ENCODE measurements at places on chromosomes 6 and 20. TPM values are rescaled to one million over a fixed set of nuclear protein-coding genes. Genes with fewer than 3 reads are reported as not detected.

- no peak for DNase-seq
- H3K4me3 ChIP-seq: no peak overlapping the region
- H3K27me3 ChIP-seq: no peaks in the 10 kb centered on the region
- no peak overlapping the region for H3K27ac ChIP-seq
- H3K36me3 ChIP-seq: no peaks in the 10 kb centered on the region
These were observed 4.9 kb downstream of the SDCBP2 start for GRCh38 chr20:1323830-1324597.

GRCh38 chr6:156583083-156583482 lies 194.1 kb upstream of the ARID1B start:
- no peaks in the 10 kb centered on the region for H3K27me3 ChIP-seq
- no peaks in the 10 kb centered on the region for H3K4me1 ChIP-seq
- DNase-seq: no peak
- no peaks in the 10 kb centered on the region for H3K36me3 ChIP-seq
- no peak overlapping the region for H3K27ac ChIP-seq

DNA sequence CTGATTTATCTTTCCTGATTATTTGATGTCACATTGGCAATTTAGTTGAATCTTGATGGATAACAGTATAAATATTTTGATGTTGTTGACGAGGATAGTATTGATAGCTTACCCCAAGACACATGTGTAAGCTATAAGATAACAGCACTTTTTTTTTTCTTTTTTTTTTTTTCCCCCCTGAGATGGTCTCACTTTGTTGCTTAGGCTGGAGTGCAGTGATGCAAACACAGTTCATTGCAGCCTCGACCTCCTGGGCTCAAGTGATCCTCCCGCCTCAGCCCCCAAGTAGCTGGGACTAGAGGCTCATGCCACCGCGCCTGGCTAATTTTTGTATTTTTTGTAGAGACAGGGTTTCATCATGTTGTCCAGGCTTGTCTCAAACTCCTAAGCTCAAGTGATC lies 21.8 kb downstream of the MYO6 start:
- no peaks in the 10 kb centered on the region for H3K27me3 ChIP-seq
- no peaks in the 10 kb centered on the region for H3K4me1 ChIP-seq
- DNase-seq: no peak
- H3K4me3 ChIP-seq: no peak overlapping the region
- H3K27ac ChIP-seq: no peak overlapping the region

- DNase-seq: no peak
- peaks cover 4% of the 10 kb centered on the region for H3K36me3 ChIP-seq
- H3K27me3 ChIP-seq: peaks cover 1% of the 10 kb centered on the region
- no peak overlapping the region for H3K4me3 ChIP-seq
- H3K4me1 ChIP-seq: peaks cover 15% of the 10 kb centered on the region
- H3K27ac ChIP-seq: no peak overlapping the region
These were observed 3.1 kb downstream of the COL11A2 start for GRCh38 chr6:33189164-33189563.

DNA sequence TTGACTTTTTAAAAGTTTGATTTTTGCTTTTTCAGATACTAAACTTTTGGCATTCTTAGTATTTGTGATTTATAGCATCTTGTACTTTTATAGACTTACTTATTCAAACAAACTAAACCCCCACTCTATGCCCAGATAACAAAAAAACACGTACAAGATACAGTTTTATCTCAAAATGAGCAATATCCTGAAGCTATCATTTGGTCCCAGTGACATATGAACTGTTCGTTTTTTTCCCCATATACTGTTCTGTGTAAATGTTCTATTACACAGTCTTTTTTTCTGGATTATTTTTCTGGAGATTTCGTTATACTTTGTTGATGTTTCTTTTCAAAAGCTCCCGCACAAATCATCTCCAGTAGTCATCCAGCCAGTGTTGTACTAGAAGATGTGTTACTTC lies 27.3 kb upstream of the SERINC3 start:
- no peaks in the 10 kb centered on the region for H3K4me1 ChIP-seq
- peaks cover 4% of the 10 kb centered on the region for H3K27me3 ChIP-seq
- H3K4me3 ChIP-seq: no peak overlapping the region
- no peaks in the 10 kb centered on the region for H3K36me3 ChIP-seq
- DNase-seq: no peak
- H3K27ac ChIP-seq: no peak overlapping the region

DNA sequence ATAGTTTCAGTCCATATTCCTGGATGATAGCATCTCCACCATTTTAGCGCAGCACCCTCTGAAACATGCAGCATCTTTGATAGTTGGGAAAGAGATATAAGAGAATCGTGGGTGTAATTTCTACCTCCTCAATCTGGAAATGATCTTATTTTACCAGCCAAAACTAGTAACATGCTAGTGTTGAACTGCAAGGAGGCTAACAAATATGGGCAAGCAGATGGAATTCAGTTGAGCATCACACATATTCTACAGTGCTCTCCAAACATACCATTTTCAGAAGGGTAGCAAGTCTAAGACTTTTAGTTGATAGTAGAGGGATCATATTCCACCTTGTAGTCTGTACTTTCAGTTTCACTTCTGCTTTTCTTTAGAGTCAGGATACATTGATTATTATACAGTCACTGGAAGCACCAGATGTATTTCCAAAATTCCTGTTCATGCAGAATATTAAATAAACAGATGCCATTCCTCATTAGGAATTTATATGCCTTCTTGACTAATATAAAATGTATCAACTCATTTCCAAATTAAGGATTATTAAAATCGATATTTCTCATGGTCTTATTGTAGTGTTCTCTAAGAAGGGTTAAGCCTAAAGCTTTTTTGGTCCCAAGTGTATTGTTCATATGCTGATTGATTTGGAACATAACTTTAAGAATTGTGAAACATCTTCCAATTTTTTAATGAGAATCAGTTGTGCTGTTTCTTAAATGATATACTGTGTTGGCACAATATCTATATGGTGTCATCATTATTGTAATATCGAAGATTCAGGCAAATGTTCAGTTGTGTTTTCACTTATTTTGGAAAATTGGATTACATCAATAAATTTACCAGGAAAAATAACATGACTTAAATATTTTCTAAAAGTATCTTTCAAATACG lies 362.0 kb downstream of the CENPW start:
- no peak overlapping the region for H3K4me3 ChIP-seq
- DNase-seq: no peak
- H3K27ac ChIP-seq: no peak overlapping the region
- H3K36me3 ChIP-seq: no peaks in the 10 kb centered on the region
- H3K4me1 ChIP-seq: no peaks in the 10 kb centered on the region
- H3K27me3 ChIP-seq: no peaks in the 10 kb centered on the region

GRCh38 chr6:3737831-3738210 lies 13.7 kb downstream of the PXDC1 start:
- peaks cover 2% of the 10 kb centered on the region for H3K27me3 ChIP-seq
- no peak overlapping the region for H3K4me3 ChIP-seq
- DNase-seq: no peak
- no peak overlapping the region for H3K27ac ChIP-seq
- H3K4me1 ChIP-seq: peaks cover 8% of the 10 kb centered on the region
- no peaks in the 10 kb centered on the region for H3K36me3 ChIP-seq

DNA sequence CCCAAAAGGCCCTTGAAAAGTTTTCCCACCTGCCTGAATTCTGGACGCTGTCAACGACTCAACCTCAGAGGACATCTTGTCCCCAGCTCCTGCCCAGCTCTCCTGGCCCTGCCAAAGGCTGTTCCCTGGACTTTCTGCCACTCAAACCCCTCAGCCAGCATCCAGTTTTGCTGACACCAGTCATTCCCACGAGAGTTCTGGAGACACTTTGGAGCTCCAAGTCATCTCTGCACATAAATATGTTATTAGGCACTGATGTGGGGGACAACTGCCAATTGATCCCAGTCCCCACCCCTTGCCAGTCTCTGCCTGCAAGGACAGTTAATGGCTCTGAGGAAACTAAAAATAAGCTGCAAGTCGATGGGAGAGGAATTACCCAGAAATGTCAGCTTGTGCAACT lies 38.9 kb upstream of the KCNB1 start:
- peaks cover 9% of the 10 kb centered on the region for H3K36me3 ChIP-seq
- no peak overlapping the region for H3K27ac ChIP-seq
- H3K27me3 ChIP-seq: peaks cover 11% of the 10 kb centered on the region

DNA sequence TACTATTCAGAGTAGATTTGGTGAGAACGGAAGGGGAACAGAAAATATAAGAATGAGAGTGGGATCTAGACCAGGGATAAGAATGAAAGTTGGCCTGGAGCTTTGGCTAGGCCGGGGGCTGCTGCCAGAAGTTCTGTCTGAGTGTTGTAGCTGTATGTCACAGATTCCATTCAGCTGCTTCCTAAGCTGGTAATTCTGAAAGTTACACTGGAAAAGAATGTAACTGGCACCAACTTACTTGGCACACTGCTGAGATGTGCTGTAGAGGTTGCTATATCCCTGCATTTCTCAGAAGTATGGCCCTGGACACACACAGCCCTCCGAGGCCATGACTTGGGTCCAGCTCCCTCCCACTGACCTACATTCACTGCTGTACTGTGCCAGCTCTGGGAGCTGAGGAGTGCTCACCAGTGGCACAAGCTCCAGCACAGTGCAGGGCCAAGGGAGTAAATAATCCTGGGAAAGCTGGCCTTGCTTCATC lies 25.8 kb upstream of the TMEM217 start:
- H3K4me3 ChIP-seq: no peak overlapping the region
- peaks cover 21% of the 10 kb centered on the region for H3K36me3 ChIP-seq
- H3K27me3 ChIP-seq: no peaks in the 10 kb centered on the region
- no peak for DNase-seq
- peaks cover 4% of the 10 kb centered on the region for H3K4me1 ChIP-seq
- H3K27ac ChIP-seq: no peak overlapping the region

- no peaks in the 10 kb centered on the region for H3K27me3 ChIP-seq
- H3K27ac ChIP-seq: no peak overlapping the region
- H3K4me1 ChIP-seq: no peaks in the 10 kb centered on the region
- no peak overlapping the region for H3K4me3 ChIP-seq
These were observed 5.3 kb upstream of the IP6K3 start for GRCh38 chr6:33751771-33752645.

GRCh38 chr6:142842418-142843261 lies 102.3 kb downstream of the HIVEP2 start:
- H3K4me1 ChIP-seq: peaks cover 50% of the 10 kb centered on the region
- peak; percentile 28 for DNase-seq
- H3K27ac ChIP-seq: peak overlapping the region; percentile 90
- no peaks in the 10 kb centered on the region for H3K36me3 ChIP-seq
- no peaks in the 10 kb centered on the region for H3K27me3 ChIP-seq

DNA sequence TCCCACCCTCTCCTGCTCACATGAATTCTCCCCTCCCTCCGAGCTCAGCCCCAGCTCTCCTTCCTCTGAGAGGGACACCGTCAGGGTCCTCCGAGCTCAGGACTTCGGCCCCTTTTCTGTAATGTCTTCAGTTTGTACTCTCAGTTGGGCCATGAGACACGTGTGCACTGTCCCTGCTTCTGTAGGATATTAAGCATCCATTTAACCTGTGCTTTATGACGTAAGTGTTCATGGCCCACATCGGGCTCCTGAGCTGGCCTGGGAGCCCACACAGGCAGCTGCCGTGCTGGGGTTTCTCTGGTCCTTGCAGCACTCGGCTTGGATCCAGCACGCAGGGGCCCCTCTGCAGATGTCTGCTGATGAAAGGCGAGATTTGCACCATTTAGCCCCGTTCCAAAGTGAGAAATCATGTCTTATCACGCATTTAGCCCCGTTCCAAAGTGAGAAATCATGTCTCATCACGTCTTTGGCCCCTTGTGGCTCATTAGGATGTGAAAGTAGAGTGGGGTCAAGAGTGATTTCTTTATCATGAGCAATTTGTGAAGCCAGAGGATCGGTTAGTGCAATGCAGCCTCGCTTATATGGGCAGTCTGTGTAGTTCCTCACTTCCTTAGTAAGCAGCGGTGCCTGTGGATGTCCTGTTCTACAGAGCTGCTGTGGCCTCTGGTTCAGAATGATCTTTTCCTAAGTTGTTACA lies 25.3 kb downstream of the DUSP22 start:
- peaks cover 37% of the 10 kb centered on the region for H3K4me1 ChIP-seq
- DNase-seq: no peak
- no peaks in the 10 kb centered on the region for H3K36me3 ChIP-seq
- peak overlapping the region; percentile 65 for H3K27ac ChIP-seq

DNA sequence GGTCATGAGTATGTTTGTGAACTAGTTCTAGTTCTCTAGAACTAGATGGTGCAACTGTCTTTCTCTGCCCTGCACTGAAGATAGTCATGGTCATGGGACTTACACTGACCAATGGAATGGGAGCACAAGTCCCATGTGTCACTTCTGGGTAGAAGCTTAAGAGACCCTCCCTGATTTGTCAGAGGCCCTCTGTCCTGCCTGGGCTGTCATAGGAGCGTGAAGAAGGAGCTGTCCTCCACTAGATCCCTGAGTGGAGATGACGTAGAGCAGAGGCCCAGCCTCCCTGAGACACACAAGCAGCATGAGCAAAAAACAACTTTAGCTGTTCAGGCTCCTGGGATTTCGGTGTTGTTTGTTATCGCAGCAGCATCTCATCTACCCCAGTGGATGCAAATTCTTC lies 514.5 kb downstream of the PREX1 start:
- H3K4me1 ChIP-seq: no peaks in the 10 kb centered on the region
- no peak overlapping the region for H3K4me3 ChIP-seq
- no peak for DNase-seq

DNA sequence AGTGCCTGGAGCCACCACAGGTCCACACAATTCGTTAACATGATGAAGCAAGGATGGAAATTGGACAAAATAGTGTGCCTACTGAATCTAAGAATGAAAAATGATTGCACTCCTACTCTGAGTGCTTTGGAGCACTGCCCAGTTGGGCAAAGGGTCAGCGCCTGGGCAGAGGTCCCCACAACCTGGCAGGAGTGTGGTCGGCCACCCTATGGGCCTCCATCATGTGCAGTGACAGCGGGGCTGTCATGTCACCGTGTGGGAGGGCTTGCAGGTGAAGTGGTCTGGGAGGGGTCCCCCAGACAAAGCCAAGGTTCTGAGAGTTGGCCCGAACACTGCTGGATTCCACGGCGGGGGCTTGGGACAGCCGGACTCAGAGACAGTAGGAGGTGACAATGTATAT lies 36.2 kb upstream of the CD93 start:
- no peaks in the 10 kb centered on the region for H3K27me3 ChIP-seq
- H3K36me3 ChIP-seq: no peaks in the 10 kb centered on the region
- no peak overlapping the region for H3K27ac ChIP-seq
- no peak overlapping the region for H3K4me3 ChIP-seq
- H3K4me1 ChIP-seq: no peaks in the 10 kb centered on the region

- no peaks in the 10 kb centered on the region for H3K36me3 ChIP-seq
- H3K4me1 ChIP-seq: peaks cover 7% of the 10 kb centered on the region
- no peak overlapping the region for H3K27ac ChIP-seq
- no peak overlapping the region for H3K4me3 ChIP-seq
- peaks cover 12% of the 10 kb centered on the region for H3K27me3 ChIP-seq
These were observed 33.5 kb downstream of the YTHDF1 start for GRCh38 chr20:63182425-63182824.

Gene ASIP
- polyA plus RNA-seq: not detected

Gene FNDC11
- not detected for polyA plus RNA-seq

Gene TRIM15
- polyA plus RNA-seq: not detected

Gene SAMD3
- 376 TPM for polyA plus RNA-seq

Gene LSM14B
- polyA plus RNA-seq: 1.9 TPM

Gene SPTLC3
- 6.0 TPM for polyA plus RNA-seq

Gene GNRH2
- polyA plus RNA-seq: not detected

Gene OR2H1
- not detected for polyA plus RNA-seq

Gene XKR7
- not detected for polyA plus RNA-seq

Gene BTNL2
- not detected for polyA plus RNA-seq

Gene TFAP2D
- polyA plus RNA-seq: not detected

Gene KHDC1
- 7.2 TPM for polyA plus RNA-seq

Gene CPXM1
- 0.74 TPM for polyA plus RNA-seq

Gene VSTM2L
- not detected for polyA plus RNA-seq

All from immature natural killer cell (primary cell).